ENCODE measurements at places on chromosomes 12 and 14. TPM values are rescaled to one million over a fixed set of nuclear protein-coding genes. Genes with fewer than 3 reads are reported as not detected.

DNA sequence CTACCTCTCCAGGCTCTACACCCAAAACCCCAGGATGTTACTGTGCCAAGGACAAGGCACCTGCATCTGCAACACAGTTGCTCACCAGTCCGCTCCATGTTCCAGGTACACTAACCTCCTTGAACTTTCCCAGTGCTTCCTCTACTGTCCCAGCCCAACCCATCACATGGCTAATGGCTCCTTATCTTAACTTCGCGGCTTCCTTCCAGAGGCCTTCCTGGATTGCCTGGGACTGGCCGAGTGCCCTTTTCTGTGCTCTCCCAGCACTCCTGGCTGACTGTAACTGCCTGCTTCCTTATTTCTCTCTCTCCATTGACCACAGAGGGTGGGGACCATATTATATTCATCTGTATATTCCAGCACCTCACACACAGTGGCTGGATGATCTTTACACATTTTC lies 20.9 kb downstream of the POMT2 start:
- H3K4me3 ChIP-seq: no peak overlapping the region
- no peaks in the 10 kb centered on the region for H3K27me3 ChIP-seq
- peaks cover 12% of the 10 kb centered on the region for H3K4me1 ChIP-seq
- H3K27ac ChIP-seq: no peak overlapping the region

DNA sequence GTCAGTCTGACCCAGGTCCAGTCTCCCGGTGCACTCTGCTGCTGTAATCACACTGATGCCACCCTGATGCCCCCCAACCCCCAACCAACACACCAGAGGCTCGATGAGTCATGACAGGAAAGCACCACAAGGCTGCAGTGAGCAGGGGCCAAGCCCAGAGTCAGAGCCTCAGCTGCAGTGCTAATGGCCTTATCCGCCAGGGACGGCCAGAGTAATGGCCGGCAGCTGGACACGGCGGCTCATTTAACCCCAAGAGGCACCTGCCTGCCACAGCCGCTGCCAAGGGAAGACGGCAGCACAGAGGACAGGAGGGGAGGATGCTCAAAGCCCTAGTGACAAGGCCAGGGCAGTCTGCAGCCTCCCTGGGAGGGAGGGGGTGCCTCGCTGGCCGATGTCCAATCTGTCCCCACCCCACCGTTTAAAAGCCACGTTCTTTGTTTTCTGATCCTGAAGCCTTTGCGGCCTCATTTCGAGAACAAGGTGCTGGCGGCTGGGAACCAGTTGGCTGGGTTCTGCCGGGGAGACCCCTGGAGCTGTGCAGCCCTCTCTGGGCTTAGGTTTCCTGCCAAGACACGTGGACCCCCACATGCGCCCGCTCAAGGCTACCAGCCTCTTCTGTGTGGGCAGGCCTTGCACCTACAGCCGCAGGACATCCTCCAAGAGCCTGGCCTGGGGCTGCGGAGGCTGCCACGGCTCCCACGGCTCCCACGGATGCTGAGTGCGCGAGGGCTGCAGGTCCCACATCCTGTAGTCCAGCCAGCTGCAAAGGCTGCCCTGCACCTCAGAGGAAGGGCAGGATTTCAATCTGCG lies 13.1 kb downstream of the CCDC85C start:
- no peaks in the 10 kb centered on the region for H3K27me3 ChIP-seq
- H3K27ac ChIP-seq: peak overlapping the region; percentile 41
- H3K4me1 ChIP-seq: peaks cover 61% of the 10 kb centered on the region
- no peak overlapping the region for H3K4me3 ChIP-seq
- H3K36me3 ChIP-seq: no peaks in the 10 kb centered on the region

GRCh38 chr14:92352158-92352985 lies 29.4 kb downstream of the SLC24A4 start:
- no peaks in the 10 kb centered on the region for H3K4me1 ChIP-seq
- H3K4me3 ChIP-seq: no peak overlapping the region
- no peaks in the 10 kb centered on the region for H3K36me3 ChIP-seq
- no peak overlapping the region for H3K27ac ChIP-seq

DNA sequence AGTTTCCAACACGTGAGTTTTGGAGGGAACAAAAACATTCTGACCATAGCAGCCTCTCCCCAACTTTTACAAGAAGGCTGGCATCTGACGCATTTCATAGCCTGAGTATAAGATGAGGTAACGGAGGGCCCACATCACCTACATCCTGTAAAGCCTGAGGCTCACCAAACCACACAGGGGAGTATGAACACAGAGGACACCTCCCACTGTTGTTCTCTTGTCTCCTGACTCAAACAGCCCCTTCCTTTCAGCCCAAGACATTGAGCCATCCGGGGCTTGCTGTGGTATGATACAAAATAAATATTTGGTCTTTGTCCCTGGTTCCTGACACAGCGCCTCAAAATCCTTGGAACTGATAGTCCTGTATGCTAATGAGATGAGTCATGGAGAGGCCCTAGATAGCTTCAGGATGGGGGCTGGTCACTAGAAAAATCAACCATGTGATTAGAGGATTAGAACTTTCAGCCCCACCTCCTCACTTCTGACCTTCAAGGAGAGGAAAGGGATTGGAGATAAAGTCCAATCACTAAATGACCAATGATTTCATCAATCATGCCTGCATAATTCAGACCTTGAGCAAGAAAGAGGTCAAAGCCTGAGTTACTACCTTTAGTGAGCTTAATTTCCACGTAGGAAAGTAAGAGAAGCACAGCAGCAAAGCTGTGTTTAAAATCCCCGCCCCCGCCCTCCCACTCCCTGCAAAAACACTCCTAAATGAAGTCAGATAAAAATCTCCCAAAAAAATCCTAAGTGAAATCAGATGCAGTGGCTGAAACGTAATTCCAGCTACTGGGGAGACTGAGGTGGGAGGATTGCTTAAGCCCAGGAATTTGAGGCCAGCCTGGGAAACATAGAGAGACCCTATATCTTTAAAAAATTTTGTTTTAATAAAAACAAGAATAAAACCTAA lies 236.4 kb downstream of the PCNX1 start:
- DNase-seq: no peak
- H3K27ac ChIP-seq: peak overlapping the region; percentile 10
- no peaks in the 10 kb centered on the region for H3K36me3 ChIP-seq
- no peaks in the 10 kb centered on the region for H3K27me3 ChIP-seq

DNA sequence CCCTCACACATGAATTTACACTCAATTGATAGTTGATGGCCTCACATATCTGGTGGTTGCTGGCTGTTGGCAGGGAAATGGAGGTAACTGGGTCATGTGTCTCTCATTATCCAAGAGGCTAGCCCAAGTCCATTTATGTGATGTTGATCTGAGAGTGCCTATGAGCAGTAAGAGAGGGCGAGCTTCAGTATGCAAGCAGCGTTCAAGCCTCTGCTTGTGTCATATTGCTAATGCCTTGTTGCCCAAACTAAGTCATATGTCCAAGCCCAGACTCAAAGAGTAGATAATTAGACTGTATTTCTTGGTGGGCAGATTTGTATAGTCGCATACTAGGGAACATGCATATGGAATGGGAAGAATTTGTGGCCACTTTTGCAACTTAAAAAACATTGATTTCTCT lies 83.8 kb upstream of the DACT1 start:
- no peaks in the 10 kb centered on the region for H3K4me1 ChIP-seq
- no peak overlapping the region for H3K4me3 ChIP-seq
- no peaks in the 10 kb centered on the region for H3K27me3 ChIP-seq
- no peaks in the 10 kb centered on the region for H3K36me3 ChIP-seq
- no peak overlapping the region for H3K27ac ChIP-seq
- DNase-seq: no peak

DNA sequence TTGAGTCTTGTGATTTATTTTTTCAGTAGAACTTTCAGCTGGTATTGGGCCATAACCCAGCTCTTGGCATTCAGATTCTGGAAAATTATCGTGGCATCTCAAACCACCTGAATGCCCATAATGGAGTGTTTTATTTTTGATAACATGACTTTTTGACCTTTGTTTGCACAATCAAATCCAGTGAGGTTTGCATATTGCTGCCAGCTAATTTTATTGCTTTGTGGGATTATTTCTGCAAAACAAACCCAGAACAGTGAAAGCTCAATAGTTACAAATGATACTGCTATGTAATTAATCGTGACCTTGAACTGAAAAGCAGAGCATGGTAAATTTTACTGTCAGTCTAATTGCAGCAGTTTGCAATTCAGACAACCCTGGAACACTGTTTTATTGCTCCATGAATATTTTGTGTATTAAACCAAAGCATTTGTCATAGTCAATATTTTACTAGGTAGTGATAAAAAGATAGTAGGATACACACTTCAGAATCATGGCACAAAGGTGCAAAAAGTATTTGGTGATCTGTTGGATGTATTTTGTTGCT lies 255.2 kb upstream of the NAV3 start:
- no peak overlapping the region for H3K27ac ChIP-seq
- no peaks in the 10 kb centered on the region for H3K36me3 ChIP-seq
- no peak for DNase-seq
- H3K27me3 ChIP-seq: no peaks in the 10 kb centered on the region
- H3K4me1 ChIP-seq: no peaks in the 10 kb centered on the region
- no peak overlapping the region for H3K4me3 ChIP-seq

DNA sequence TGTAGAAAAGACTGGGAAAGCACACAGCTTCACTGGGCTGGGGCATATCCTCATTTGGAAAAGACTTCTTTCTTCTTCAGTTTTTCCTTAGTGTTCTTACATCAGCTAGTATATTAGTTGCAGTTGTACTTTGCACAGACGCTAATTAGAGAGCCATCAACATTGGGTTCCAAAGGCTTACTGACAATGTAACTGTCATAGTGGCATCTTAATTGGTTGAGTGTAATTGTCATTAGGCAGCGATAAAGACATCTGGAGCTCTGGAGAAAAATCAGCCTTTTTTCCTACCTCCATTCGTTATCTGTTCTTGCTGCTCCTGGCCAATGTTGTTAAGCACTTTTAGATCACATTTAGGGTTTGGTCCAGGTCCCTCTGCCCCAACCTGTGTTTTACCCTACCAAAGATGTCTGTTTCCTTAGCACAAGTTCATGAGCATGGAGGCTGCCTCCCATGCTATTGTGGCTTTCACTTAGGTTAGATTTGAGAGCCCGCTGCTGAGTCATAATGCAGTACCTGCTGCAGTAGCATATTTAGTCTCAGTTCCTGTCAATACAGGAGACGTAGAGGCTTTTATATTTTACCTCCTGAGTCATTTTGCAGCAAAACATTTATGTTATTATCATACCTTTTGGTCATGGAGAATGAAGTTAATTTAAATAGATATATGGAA lies 49.2 kb downstream of the FBXW8 start:
- H3K27me3 ChIP-seq: no peaks in the 10 kb centered on the region
- no peak overlapping the region for H3K27ac ChIP-seq
- no peaks in the 10 kb centered on the region for H3K4me1 ChIP-seq
- H3K4me3 ChIP-seq: no peak overlapping the region

DNA sequence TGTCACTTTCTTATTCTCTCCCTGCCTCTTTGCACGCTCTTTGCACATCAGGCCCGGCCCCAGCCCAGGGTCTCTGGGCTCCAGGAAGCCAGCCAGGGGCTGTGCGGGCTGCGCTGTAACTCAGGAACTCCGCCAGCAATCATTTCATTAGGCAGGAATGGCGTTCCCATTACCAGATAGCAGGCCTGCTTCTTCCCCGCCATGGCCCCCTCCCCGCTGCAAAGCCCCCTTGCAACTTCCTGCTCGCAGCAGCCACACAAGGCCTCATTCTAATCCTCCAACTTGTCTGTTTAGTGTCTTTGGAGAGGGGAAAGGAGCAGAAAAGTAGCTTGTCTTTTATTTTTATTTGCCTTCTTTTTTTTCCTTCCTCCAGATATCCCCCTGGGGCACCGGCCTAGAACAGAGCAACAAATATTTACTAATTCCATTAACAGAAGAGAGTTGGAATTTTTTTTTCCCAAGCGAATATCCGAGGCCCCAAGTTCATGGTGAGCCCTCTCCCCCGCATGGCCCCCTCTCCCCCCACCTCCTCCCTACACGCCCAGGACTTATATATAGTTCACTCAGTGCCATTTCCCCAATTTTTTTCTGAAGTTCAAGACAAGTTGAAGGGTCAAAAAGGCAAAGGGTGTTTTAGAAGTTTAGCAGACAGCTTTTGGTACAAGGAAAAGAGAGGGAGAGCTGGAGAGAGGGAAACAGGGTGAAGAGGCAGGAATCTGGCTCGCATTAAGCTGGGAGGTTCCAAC lies 329.4 kb upstream of the TBX3 start:
- H3K4me1 ChIP-seq: no peaks in the 10 kb centered on the region
- DNase-seq: no peak
- no peaks in the 10 kb centered on the region for H3K36me3 ChIP-seq

- no peak overlapping the region for H3K4me3 ChIP-seq
- H3K27ac ChIP-seq: no peak overlapping the region
- peaks cover 77% of the 10 kb centered on the region for H3K4me1 ChIP-seq
- H3K36me3 ChIP-seq: peaks cover 36% of the 10 kb centered on the region
Observed at GRCh38 chr12:56682323-56682722, 5.8 kb downstream of the PTGES3 start.

DNA sequence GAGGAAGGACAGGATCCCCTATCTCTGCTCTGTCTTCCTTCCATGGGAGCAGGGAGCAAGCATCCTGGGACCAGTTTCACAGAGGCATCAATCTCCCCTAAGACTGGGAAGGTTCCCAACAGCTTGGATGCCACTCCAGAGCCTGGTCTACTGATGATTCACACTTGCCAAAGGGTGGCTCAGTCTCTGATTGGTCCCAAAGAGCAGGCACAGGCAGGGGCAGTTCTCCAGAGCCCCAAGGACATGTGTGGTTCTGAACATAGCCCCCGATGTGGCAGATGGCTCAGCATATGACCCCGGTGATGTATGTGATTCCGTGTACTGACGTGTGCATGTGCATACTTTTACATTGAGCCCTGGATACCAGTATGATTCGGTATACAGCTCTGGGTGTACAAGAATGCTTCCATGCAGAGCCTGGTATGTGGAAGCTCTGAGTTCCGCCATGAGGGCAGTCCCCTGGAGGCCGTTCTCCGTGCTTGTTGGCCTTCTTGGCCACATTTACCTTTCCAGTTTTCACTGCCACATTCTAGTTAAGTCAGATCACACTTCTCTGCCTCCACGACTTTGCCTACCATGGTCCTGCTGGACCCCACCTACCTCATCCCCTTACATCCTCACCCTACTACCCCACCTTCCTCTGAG lies 21.2 kb downstream of the ITGA7 start:
- no peak overlapping the region for H3K4me3 ChIP-seq
- no peak for DNase-seq
- no peak overlapping the region for H3K27ac ChIP-seq
- no peaks in the 10 kb centered on the region for H3K27me3 ChIP-seq
- H3K36me3 ChIP-seq: no peaks in the 10 kb centered on the region

- no peak for DNase-seq
- H3K4me1 ChIP-seq: no peaks in the 10 kb centered on the region
- H3K4me3 ChIP-seq: no peak overlapping the region
- no peaks in the 10 kb centered on the region for H3K36me3 ChIP-seq
- H3K27me3 ChIP-seq: no peaks in the 10 kb centered on the region
Observed at GRCh38 chr14:69530095-69530494, 44.6 kb downstream of the CCDC177 start.

- no peaks in the 10 kb centered on the region for H3K27me3 ChIP-seq
- H3K4me1 ChIP-seq: no peaks in the 10 kb centered on the region
- H3K27ac ChIP-seq: no peak overlapping the region
- no peaks in the 10 kb centered on the region for H3K36me3 ChIP-seq
Observed at GRCh38 chr12:77218278-77218677, 152.9 kb upstream of the E2F7 start.

GRCh38 chr12:80316222-80316621 lies 127.8 kb upstream of the PTPRQ start:
- DNase-seq: no peak
- no peaks in the 10 kb centered on the region for H3K36me3 ChIP-seq
- no peaks in the 10 kb centered on the region for H3K4me1 ChIP-seq
- no peak overlapping the region for H3K4me3 ChIP-seq
- no peaks in the 10 kb centered on the region for H3K27me3 ChIP-seq

The CFAP54 gene
- 7.9 TPM for total RNA-seq

The PIWIL1 gene
- not detected for total RNA-seq

The HNF1A gene
- total RNA-seq: 0.24 TPM

The TCP11L2 gene
- total RNA-seq: 56.1 TPM

The GLT8D2 gene
- 10.5 TPM for total RNA-seq
